Urinary bladder (tissue), 4 donors: ENCODE measurements at places on chromosomes 11 and 22. TPM values are rescaled to one million over a fixed set of nuclear protein-coding genes. Genes with fewer than 3 reads are reported as not detected.

SH3BP1 gene
- total RNA-seq, result 10.9 TPM

OSM gene
- total RNA-seq, result 0.32 TPM

TRIM44 gene
- total RNA-seq, result 16.0 TPM

ANO9 gene
- total RNA-seq, result 1.3 TPM

IFITM10 gene
- 1.0 TPM for total RNA-seq

APOBEC3H gene
- total RNA-seq, result not detected

KBTBD3 gene
- 20.1 TPM for total RNA-seq

CBLIF gene
- not detected for total RNA-seq

BLID gene
- 15.6 TPM for total RNA-seq

PRCP gene
- total RNA-seq, result 173 TPM

OR52A1 gene
- not detected for total RNA-seq

TTC12 gene
- total RNA-seq, result 27.7 TPM
